ENCODE measurements at places on chromosomes 7 and 10.
A peak's percentile ranks its signal among the peaks of the same experiment; 100 is the strongest.

GRCh38 chr10:12588091-12588860 is 238.9 kb downstream of the CAMK1D start:
- DNase-seq = no peak

DNA sequence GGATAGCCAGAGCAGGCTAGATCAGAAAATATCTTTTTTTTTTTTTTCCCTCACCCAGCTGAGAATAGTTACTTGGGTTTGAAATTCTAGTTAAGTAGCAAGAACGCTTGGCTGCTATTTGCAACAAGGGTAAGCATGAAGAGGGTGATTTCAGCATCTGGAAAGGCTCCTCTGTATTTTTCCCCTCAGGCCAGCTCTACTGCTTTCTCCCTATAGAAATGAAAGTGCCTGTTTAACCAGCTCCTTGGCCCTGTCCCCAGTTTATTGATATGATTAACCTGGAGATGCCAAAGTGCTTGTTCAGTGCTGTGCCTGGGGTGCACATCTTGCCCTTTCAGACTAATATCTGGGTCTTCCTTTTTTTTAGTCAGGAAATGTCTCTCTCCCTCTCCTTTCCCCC is 37.1 kb downstream of the AP3M1 start:
- no peak for DNase-seq

GRCh38 chr10:100654782-100655325 is 90.5 kb upstream of the PAX2 start:
- no peak for DNase-seq

- DNase-seq = peak; percentile 47
Measured at GRCh38 chr10:112991888-112992491, 41.9 kb downstream of the TCF7L2 start.

DNA sequence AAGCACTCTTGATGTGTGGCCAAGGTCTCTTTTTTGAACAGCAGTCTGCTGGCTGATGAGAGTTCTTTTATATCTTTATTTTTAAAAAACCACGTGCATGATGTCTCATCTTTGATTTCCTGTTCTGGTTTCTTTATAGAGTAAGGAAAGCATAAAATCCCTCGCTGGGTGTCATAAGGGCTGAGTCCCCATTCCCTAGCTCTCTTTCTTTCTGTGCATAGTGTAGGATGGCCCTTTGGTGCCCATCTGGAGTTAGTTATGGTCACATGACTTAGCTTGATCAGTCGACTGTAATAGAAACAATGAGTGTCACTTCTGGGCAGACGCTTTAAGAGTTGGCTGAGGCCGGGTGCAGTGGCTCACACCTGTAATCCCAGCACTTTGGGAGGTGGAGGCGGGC is 38.5 kb downstream of the GHRHR start:
- no peak for DNase-seq

- no peak for DNase-seq
Measured at GRCh38 chr10:14146501-14146900, 184.2 kb downstream of the FRMD4A start.

- DNase-seq = no peak
Measured at GRCh38 chr7:36167403-36168050, 14.5 kb downstream of the EEPD1 start.

- DNase-seq = no peak
Measured at GRCh38 chr10:36441557-36441956, 683.8 kb upstream of the ANKRD30A start.

DNA sequence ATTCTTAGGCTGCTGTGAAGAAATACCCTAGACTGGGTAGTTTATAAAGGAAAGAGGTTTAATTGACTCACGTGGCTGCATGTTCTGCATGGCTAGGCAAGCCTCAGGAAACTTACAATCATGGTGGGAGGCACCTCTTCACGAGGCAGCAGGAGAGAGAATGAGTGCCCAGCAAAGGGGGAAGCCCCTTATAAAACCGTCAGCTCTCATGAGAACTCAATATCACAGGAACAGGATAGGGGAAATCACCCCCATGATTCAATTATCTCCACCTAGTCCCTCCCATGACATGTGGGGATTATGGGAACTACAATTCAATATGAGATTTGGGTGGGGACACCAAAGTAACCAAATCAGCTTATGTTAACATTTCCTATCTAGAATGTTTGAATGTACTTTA is 259.2 kb downstream of the TWIST1 start:
- no peak for DNase-seq

- no peak for DNase-seq
Measured at GRCh38 chr7:80369321-80369720, 142.5 kb downstream of the GNAT3 start.

DNA sequence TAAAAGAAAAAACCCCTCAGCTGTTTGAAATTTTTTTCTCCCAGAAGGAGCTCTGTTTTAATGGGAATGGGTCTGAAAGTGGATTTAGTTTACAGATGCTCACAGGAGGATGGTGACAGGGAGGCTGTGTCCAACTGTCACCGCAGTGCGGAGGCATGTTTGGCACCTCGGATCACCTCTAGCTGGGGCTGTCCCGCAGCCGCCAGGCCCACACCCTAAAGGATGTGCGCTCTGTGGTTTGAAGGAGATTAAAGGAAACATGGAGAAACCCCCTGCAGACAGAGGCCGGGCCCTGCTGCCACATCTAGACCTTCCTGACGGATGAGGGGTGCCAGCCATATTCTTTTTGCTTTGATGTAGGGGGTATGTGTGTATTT is 160.6 kb downstream of the DNAJB6 start:
- no peak for DNase-seq

DNA sequence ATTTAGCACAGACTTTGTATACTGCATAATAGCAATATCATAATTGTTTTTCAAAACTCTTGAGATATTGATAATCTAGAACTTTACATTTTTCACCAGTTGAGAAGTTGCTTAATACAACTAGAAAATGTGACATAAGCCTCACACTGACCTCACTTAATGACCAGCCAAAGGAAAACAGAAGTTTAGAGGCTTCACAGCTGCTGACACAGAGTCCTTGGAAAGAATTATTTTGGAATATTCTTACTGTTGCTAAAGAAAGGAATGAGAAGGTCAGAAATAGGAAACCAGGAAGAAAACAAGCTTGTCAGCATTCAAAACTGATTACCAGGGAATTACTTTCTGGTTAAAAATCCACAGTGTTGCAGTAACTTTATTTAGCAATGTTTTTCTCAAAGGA is 35.5 kb upstream of the WASL start:
- no peak for DNase-seq

DNA sequence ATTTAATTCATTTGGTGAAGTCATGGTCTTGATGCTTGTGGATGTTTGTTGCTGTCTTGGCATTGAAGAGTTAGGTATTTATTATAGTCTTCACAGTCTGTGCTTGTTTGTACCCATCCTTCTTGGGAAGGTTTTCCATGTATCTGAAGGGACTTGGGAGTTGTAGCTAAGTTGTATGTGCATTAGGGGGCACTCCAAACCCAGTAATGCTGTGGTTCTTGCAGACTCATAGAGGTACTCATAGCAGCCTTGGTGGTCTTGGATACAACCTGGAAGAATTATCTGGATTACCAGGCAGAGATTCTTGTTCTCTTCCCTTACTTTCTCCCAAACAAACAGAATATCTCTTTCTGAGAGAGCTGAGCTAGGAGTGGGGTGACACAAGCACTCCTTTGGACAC is 93.2 kb downstream of the ADCYAP1R1 start:
- no peak for DNase-seq

GRCh38 chr10:33386926-33387325 is 52.5 kb upstream of the NRP1 start:
- DNase-seq = no peak

- no peak for DNase-seq
Measured at GRCh38 chr7:36545291-36545690, 155.6 kb downstream of the ANLN start.

- no peak for DNase-seq
Measured at GRCh38 chr10:1950803-1951495, 213.6 kb upstream of the ADARB2 start.

DNA sequence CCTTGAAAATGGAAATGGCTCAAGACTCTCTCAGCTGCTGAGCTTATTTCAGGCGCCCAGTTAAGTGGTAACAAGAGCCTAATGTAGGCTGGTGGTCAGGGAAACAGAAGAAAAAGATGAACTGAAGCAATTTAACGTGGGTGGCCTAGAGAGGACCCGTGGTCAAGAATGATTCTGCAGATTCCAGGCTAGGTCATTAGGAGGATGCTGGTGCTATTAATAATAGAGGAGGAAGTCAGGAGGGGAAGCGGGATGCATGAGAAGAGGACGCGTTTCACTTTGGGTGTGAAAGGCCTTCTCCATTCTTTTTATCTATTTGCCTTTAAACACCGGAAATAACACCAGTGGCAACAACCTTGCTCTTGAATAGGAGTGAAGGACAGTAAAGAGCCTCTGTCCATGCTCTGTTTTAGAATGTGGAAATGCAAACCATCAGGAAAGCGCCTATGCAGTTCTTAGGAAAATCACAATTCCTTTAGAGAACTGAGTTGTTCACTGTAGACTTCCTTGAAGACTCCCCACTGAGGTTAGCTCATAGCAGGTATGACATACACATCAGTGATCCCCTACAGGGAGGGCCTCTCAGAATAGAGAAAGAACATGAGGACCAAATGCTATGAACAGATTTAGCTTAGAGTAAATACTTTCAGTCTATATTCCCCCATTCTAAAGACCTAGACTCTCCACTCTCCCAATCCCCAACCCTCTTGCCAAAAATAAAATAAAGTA is 8.6 kb downstream of the LIPA start:
- no peak for DNase-seq

GRCh38 chr10:116707981-116708380 is 34.4 kb downstream of the HSPA12A start:
- no peak for DNase-seq

DNA sequence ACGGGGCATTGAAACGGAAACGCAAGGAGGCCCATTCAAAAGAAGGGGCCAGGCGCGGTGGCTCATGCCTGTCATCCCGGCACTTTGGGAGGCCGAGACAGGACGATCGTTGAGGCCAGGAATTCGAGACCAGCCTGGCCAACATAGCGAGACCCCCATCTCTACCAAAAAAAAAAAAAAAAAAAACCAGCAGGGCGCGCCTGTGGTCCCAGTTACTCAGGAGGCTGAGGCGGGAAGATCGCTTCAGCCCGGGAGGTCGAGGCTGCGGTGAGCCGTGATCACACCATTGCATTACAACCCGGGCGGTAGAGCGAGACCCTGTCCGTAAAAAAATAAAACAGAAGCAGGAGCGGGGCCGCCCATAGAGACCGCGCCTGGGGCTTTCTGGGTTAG is 396 bp downstream of the PSMG3 start:
- no peak for DNase-seq

DNA sequence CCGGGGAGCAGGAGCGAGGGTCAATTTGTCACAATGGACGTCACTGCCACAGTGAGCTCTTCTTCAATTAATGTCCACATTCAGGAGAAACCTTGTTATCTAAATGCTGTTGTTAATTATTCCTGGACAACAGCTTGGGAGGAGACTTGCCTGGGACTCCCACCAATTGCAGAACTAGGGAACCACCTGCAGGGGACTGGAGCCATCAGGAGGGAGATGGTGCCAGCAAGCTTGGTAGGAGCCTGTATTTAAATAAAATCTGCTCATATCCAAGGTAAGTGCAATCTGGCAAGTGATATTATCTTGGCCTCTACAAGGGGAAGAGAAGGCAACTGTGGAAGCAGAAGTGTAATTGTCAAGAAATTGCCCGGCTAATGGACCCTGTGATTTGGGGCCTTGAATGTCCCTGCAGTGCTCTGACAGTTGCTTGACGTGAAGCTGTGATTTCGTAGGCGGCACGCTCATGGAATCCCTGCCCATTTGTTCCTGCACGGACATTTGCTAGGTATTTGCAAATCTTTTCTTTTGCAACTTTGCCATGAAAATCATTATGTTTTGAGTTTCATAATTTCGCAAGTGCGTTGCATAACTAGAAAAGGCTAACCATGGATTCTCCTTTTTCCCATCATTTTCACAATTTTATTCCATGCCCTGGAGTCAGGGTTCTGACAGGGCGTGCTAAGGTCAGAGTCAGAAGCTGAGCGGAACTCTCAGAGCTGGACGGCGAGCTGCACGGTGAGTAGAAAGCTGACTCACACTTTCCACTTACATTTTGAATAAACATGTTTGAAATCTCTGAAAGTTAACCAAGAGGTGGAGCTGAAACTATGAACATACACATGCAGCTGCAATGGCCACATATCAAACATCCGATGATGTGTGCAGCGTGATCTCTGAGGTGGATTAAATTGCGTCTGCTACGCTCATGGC is 84.9 kb upstream of the TCERG1L start:
- DNase-seq = peak; percentile 45

All from right hindlimb (tissue), 1 donor.